Gastroesophageal sphincter (tissue), 4 donors: ENCODE measurements at places on chromosomes 1 and 21. TPM values are rescaled to one million over a fixed set of nuclear protein-coding genes. Genes with fewer than 3 reads are reported as not detected.

- ATAC-seq: peak; percentile 66
These were observed 48.4 kb downstream of the COLGALT2 start for GRCh38 chr1:183989078-183989577.

The F13B gene
- total RNA-seq: not detected

DNA sequence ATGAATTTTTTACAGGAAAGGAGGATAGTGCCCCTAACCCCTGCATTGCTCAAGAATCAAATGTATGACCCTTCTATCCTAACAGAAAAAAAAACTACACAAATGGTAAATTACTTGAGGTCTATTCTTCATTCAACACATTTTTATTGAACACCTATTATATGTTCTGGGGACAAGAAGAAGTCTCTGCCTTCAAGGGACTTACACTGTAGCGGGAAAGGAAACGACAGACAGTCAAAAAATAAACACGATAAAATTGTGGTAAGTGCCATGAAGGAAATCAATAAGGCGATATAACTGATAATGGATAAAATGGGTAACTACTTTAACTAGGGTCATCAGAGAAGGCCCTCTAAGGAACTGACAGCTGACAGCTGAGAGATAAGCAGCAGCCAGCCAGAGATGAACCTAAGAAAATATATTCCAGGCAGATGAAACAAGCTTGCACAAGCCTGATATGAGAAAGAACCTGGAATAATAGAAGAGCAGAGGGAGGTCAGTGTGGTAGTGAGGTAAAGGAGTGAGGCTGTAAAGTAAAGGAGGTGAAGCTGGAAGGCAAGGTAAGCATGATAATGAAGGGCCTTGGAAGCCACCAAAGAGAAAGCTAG, 66.4 kb downstream of the PHTF1 start:
- no peak for ATAC-seq

GRCh38 chr1:24914226-24915069, 15.6 kb downstream of the RUNX3 start:
- no peak for ATAC-seq

The RBM11 gene
- total RNA-seq: 1.5 TPM

- ATAC-seq: no peak
These were observed 15.1 kb upstream of the CDC42BPA start for GRCh38 chr1:227333423-227333822.
